ENCODE measurements at places on chromosomes 16 and 17. TPM values are rescaled to one million over a fixed set of nuclear protein-coding genes. Genes with fewer than 3 reads are reported as not detected.

DNA sequence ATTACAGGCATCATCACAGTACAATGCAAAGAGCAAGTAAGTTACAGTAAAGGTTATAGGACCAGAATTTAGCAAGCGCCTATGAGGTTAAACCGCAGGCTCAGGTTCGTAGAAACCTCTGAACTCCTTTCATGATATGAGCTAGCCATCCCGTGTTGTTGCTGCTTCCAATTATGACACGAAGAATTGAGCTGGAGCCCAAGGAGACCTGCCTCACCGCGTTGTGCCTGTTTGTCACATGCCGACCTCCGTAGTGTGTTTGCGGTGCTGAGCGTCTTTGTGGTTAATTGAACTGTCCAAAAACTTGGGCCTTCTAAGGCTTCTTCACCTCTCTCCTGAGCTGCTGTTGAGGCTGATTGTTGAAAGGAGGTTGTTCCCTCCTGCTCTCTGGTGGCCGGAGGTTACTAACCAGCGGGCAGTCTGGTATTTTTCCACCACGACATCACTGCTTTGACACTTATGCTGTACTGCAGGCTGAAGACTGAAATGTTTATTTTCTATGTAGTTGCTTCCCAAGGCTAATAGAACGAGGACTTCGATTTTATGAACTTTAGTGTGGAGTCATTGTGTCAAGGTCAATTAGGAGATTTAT, 67.5 kb downstream of the SEC14L1 start:
- peak; percentile 45 for DNase-seq
- no peaks in the 10 kb centered on the region for H3K4me1 ChIP-seq
- no peaks in the 10 kb centered on the region for H3K27me3 ChIP-seq
- no peaks in the 10 kb centered on the region for H3K36me3 ChIP-seq
- H3K4me3 ChIP-seq = no peak overlapping the region

GRCh38 chr17:9833922-9834321, 8.2 kb downstream of the GLP2R start:
- no peak for DNase-seq
- H3K27me3 ChIP-seq = no peaks in the 10 kb centered on the region
- peaks cover 7% of the 10 kb centered on the region for H3K4me1 ChIP-seq
- H3K27ac ChIP-seq = no peak overlapping the region

Gene CYB5B
- total RNA-seq = 24.8 TPM

DNA sequence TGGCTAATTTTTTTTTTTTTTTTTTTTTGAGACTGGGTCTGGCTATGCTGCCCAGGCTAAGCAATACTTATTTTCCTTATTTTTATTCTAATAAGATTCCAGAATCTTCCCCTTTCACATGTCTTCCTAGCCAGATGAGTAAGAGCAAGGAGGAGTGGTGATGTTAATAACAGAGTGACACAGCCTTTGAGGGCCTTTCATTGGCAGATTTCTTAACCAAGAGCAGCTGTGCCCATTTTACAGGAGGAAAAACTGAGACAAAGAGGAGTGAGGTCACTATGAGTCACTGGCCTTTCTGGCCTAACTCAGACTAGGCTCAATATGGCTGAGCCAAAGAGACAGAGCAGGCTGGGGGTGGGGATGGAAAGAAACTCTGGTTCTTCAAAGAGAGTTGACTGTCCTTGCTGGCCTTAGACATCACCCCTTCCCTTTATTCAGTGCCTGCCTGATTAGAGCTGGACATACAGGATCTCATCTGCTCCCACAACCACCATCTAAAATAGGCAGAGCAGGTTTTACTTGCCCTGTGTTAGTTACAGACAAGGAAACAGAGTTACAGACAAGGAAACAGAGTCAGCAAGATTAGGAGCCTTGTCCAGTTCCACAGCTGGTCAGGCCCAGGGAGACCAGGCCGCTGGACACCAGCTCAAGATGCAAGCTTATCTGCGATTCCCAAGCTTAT, 50.0 kb upstream of the TOB1 start:
- H3K4me1 ChIP-seq = peaks cover 11% of the 10 kb centered on the region
- H3K4me3 ChIP-seq = no peak overlapping the region
- H3K36me3 ChIP-seq = no peaks in the 10 kb centered on the region

Measured in ovary (tissue), 10 donors.